Smooth muscle cell of the coronary artery (primary cell): ENCODE measurements at places on chromosomes 5 and 9. TPM values are rescaled to one million over a fixed set of nuclear protein-coding genes. Genes with fewer than 3 reads are reported as not detected.

SLC45A2 gene
- 0.35 TPM in 1 of 2 replicates, not detected in the other for total RNA-seq

SCGB3A2 gene
- 0.15 TPM in 1 of 2 replicates, not detected in the other for total RNA-seq

ELAVL2 gene
- total RNA-seq, result under 0.01 and 0.47 TPM in 2 replicates

IFNA2 gene
- total RNA-seq, result not detected in 2 replicates

IFNK gene
- not detected in 2 replicates for total RNA-seq

SLC46A2 gene
- not detected in 2 replicates for total RNA-seq

CDH9 gene
- not detected in 2 replicates for total RNA-seq

SLC6A19 gene
- not detected in 2 replicates for total RNA-seq

ROPN1L gene
- 0.15 TPM in 1 of 2 replicates, not detected in the other for total RNA-seq

TAF1L gene
- not detected in 2 replicates for total RNA-seq

MARCHF3 gene
- 34.4 and 38.0 TPM in 2 replicates for total RNA-seq

HMGXB3 gene
- 33.0 and 34.0 TPM in 2 replicates for total RNA-seq

GPR150 gene
- total RNA-seq, result 0.45 TPM in 1 of 2 replicates, not detected in the other

IFNA21 gene
- not detected in 2 replicates for total RNA-seq

PRRX2 gene
- 8.5 and 15.1 TPM in 2 replicates for total RNA-seq

SV2C gene
- not detected in 2 replicates for total RNA-seq

SLC2A8 gene
- 4.9 and 5.9 TPM in 2 replicates for total RNA-seq

TMOD1 gene
- 0.12 and 0.30 TPM in 2 replicates for total RNA-seq

MYOZ3 gene
- total RNA-seq, result 1.9 TPM in 1 of 2 replicates, not detected in the other

DOCK8 gene
- 0.12 TPM in 1 of 2 replicates, not detected in the other for total RNA-seq

CAPSL gene
- not detected in 2 replicates for total RNA-seq

DPM2 gene
- 7.1 and 8.6 TPM in 2 replicates for total RNA-seq

ZNG1A gene
- 59.2 and 68.7 TPM in 2 replicates for total RNA-seq

ARRDC3 gene
- total RNA-seq, result 114 and 135 TPM in 2 replicates

IFNA13 gene
- total RNA-seq, result not detected in 2 replicates

PAPPA gene
- 62.5 and 168 TPM in 2 replicates for total RNA-seq

PITX1 gene
- total RNA-seq, result 0.12 and 0.68 TPM in 2 replicates

LCN10 gene
- not detected in 2 replicates for total RNA-seq

SAXO1 gene
- total RNA-seq, result under 0.01 and 0.08 TPM in 2 replicates

ADGRD2 gene
- not detected in 2 replicates for total RNA-seq

PCDHB12 gene
- total RNA-seq, result 0.15 and 0.23 TPM in 2 replicates

INSL6 gene
- total RNA-seq, result not detected in 2 replicates

BTNL3 gene
- total RNA-seq, result not detected in 2 replicates

RLN1 gene
- not detected in 2 replicates for total RNA-seq

LRRTM2 gene
- total RNA-seq, result under 0.01 and 0.12 TPM in 2 replicates

TAS2R1 gene
- not detected in 2 replicates for total RNA-seq

ASPN gene
- 12.5 and 13.0 TPM in 2 replicates for total RNA-seq

CFAP157 gene
- under 0.01 TPM in 1 of 2 replicates, not detected in the other for total RNA-seq

ECSCR gene
- total RNA-seq, result 0.23 and 12.6 TPM in 2 replicates

TGFBI gene
- total RNA-seq, result 554 and 999 TPM in 2 replicates

PCDHGC4 gene
- total RNA-seq, result 0.90 and 2.5 TPM in 2 replicates

EPB41L4A gene
- total RNA-seq, result 0.35 and 3.7 TPM in 2 replicates

ANKRD18A gene
- under 0.01 TPM in 1 of 2 replicates, not detected in the other for total RNA-seq

DCAF12 gene
- total RNA-seq, result 7.6 and 9.1 TPM in 2 replicates

OLFML2A gene
- total RNA-seq, result 0.98 and 6.2 TPM in 2 replicates

MAMDC4 gene
- total RNA-seq, result 0.59 and 0.75 TPM in 2 replicates

TAF11L2 gene
- total RNA-seq, result not detected in 2 replicates

SPACA9 gene
- 2.6 and 3.2 TPM in 2 replicates for total RNA-seq

WASHC1 gene
- total RNA-seq, result 3.4 and 4.7 TPM in 2 replicates

TEX48 gene
- total RNA-seq, result not detected in 2 replicates
